Uterine smooth muscle cell (primary cell): ENCODE measurements at places on chromosomes 11 and 22. TPM values are rescaled to one million over a fixed set of nuclear protein-coding genes. Genes with fewer than 3 reads are reported as not detected.

The MRPL16 gene
- total RNA-seq, result 44.6 and 53.0 TPM in 2 replicates

The SMIM38 gene
- 0.11 and 0.87 TPM in 2 replicates for total RNA-seq

The CELF1 gene
- 114 and 128 TPM in 2 replicates for total RNA-seq

The APOBEC3C gene
- 8.2 and 8.5 TPM in 2 replicates for total RNA-seq
